ENCODE measurements at places on chromosomes 5 and 9. TPM values are rescaled to one million over a fixed set of nuclear protein-coding genes. Genes with fewer than 3 reads are reported as not detected.

KLHL9 gene
- 30.3 TPM for total RNA-seq

KIAA1958 gene
- 10.4 TPM for total RNA-seq

PLAC8L1 gene
- 2.7 TPM for total RNA-seq

QRFP gene
- not detected for total RNA-seq

COL5A1 gene
- total RNA-seq: 1,568 TPM

TSTD2 gene
- total RNA-seq: 18.4 TPM

FOXD4L4 gene
- not detected for total RNA-seq

DMAC1 gene
- 44.0 TPM for total RNA-seq

SLC38A9 gene
- total RNA-seq: 30.0 TPM

BAAT gene
- 8.9 TPM for total RNA-seq

SLC25A2 gene
- 0.25 TPM for total RNA-seq

Data from astrocyte (in vitro differentiated cells and primary cell).